Astrocyte of the spinal cord (primary cell): ENCODE measurements at places on chromosomes 7 and 10.

DNA sequence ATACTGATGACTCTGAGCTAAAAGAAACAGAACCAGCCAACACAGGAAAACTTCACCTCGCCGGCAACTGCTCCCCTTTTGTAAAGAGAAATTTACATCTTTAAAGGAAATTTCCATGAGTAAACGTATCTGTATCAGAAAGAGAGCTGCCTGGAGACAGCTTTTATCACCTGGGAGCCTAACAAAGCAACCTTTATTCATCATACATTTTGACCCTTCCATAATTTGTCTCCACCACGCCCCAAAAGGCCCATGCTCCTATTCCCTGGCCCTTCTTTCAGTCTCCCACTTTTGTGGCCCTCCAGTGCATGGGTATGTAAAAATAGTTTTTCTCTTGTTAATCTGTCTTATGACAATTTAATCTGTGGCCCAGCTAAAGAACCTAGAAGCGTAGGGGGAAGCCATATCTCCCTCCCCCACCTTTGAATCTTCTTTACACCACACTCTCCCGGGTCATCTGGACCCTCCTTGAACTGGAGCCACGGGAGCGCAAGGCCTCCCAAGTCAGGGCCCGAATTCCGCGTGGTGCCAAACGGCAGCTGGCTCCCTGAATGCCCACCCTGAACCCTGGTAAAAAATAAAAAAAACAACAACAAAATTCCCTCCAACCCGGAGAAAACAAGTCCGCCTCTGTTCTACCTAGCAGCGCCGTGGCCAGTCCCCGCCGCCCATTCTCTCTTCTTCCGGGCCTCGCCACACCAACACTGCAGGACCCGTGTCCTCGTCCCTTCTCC, 15.4 kb upstream of the FKBP9 start:
- peak; percentile 13 for DNase-seq

DNA sequence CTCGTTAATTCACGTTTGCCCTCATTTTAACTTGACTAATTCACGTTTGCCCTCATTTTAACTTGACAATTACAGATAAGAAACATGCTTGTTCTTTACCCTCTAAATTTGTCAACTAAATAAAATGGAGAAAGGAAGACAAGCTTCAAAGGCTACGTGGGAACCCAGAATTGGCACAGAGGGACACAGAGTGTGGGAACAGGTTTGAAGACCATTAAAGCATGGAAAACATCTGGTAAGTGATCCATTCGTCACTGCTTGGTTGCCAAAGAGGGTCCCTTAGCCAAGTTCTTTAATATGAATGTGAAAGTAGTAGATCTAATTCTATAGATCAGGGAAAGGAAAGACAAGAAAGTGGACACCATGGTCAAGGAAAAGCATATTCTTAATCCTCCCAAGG, 57.2 kb downstream of the ITIH5 start:
- no peak for DNase-seq

DNA sequence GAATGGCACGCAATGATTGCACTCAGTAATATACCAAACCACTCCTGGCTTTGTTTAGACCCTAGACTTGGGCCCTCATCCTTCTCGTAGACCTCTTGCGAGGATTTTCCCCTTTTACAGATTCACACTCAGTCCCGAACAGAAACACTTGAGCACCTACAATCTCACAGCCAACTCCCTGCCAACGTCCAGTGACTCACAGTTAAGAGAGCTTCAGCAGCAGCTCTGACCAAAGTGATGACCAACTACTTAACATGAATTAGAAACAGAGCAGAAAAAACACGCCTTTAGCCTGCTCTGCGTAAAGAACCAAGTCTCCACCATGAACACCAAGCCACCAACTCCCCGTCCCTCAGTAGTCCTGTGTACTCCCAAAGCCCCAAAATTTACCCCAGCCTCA, 2.2 kb downstream of the DNAJC30 start:
- DNase-seq: peak; percentile 58

DNA sequence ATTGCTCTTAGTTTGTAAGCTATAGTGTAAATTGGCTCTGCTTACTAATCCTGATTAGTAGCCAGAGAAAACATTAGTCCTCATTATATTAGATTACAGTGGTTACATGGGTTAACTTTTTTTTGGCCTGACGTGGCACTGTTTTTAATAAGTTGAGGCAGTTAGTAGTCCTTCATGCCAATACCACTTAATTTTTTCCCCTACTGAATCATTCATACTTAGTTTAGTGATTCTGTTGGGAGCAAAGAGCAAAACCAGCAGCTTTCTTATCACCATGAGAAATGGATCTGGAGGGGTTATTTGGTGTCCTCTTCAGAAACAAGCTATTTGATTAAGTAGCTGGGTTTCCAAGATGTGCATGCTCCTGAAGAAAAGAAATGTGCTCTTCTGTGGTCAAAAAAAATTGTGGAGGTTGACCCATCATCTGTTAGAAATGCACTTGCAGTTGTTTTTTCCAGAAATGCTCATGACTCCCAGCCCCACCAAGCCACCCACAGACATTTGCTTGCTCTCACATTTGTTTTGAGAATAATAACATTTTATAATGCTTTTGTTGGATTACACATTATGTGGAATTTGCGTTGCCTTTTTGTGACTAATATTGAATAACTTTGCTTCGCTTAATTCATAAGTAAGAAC, 258.5 kb downstream of the HDAC9 start:
- peak; percentile 95 for DNase-seq

DNA sequence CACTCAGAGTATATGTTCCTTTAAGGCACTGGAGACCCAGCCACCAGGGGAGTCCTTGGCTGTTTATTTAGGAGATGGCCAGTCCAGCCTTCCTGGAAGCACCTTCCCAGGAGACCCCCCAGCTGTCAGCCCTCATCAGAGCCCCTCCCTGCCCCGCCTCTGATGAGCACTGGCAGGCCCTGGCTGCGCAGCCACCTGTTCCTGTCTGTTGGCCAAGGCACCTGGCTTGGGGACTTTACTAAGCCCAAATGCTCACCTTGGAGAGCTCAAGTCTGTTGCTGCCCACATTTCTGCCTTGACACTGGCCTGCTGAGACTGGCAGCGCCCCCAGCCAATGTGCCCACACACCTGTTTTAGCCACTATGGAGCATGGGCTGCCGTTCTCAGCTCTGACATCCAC, 124.7 kb downstream of the ELMO1 start:
- no peak for DNase-seq

DNA sequence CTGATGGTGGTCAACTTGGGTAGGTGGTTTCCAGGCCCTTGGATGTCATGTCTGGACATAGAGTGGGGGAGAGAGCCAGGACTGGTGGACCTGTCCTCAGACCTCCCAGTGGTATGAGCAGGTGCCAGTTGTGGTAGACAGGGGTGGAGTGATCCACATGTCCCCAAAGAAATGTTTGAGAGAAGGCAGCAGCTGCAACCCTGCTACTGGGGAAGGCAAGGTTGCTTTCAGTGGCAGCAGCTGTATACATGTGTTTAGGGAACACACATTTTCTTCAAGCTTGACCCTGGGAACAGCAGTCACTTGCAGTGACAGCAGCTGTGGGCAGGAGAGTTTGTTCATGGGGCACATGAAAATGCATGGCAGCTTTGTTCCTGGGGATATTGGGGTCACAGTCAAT, 882.6 kb upstream of the C7orf33 start:
- no peak for DNase-seq

DNA sequence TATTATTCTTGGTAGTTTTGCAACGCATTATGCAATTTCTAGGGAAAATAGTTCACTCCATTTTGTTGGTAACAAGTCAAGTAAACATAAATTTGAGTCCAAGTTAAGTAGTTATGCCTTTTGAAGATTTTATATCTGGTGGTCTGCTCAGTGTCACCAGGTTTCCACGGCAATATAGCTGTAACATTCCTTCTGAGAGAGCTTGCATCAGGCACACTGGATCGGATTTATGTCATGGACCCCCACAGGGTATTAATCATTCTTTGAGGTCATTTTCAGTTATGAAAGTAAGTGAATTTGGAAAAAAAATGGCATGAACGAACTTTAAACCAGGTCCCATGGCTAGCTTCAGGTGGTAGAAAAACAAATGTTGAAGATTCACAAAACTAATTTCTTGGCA, 136.3 kb downstream of the POLR1F start:
- peak; percentile 83 for DNase-seq

DNA sequence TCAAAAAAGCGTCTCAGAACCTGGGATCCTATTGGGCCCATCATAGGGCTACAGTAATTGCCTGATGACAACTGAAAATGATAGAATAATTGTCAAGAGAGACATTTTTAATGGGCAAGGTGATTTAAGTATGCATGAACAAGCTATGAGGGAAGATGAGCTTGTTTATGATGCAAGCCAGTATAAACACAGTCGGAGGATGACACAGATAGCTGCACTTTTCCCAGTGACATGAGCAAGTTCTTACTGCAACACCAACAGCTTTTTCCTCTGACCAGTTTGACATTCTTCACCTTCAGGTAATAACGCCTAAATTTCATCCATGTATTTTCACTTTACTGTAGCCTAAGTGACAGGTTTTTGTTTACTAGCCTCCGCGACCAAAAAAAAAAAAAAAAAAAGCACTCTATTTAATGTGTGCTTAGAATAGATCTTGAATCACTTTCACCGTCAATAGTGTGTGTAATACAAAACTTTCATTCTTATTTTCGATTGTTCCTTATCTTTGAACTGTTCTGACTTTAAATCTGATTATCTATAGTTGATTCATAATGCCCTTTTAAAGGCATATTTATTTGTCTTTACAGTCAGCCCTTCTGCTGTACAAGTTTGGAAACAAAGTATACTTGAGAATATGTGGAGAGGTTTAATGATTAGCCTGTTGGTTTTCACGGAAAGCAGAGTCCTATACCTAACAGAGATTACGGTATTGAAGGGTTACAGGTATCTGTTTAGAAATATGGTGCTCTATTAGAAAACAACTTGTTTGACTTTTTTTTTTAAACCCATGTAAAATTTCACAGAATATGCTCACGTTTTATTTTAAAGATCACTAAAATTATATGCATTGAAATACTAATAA, 1.7 kb downstream of the FOXP2 start:
- DNase-seq: no peak

DNA sequence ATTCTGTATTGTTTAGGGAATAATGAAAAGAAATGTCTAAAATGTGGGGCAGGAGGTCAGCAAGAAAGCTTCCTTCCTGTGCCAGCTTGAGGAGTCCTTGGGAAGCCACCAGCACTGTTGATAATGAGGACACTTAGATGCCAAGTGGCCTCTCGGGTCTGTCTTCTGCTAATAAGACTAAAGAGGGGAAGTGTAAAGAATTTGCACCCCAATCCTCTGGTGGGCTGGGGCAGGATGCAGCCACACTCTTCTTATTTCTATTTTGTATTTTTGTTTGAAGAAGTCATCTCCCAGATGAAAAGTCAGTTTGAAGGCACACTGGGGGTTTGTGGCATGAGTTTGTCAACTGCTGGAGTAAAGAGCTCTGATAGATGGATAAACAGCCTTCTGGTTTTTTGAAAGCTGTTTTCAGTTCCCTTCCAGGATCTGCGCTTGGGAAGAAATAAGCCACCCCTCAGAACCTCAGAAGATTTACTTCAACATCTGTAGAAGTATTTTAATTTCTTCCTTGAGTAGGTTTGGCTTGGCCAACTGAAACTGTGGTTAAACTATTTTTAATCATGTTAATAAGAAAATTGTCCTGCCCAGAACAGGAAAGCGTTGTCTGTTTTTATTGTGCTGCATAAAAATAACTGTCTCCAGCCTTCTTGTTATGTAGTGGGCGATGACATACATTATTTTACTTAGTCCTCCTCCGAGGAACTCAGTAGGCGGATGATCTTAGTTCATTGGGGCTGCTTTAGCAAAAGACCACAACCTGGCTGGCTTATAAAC, 128.8 kb upstream of the GPR26 start:
- DNase-seq: no peak

- DNase-seq: no peak
These were observed 1.1 kb downstream of the NDUFB2 start for GRCh38 chr7:140697447-140698143.

GRCh38 chr10:78581133-78581694, 487.6 kb upstream of the ZMIZ1 start:
- no peak for DNase-seq

GRCh38 chr7:151782598-151783448, 94.1 kb downstream of the PRKAG2 start:
- peak; percentile 39 for DNase-seq

DNA sequence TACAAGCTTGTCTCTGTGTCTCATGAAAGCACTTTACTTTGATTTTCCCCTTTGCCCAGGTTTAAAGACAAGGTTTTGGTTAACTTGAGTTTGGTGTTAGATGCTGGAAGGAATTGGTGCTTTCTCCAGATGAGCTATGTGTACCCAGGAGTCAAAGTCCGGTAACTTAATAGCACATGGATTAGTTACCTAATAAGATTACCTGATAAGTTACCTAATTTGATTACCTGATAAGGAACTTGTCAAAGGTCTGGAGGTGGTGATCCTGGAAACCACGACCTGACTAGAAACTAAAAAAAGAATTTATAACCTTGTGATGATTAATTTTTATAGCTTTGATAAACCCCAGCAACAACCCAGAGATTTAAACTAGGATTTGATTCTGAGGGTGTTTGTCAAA, 269.9 kb upstream of the CACNA2D1 start:
- DNase-seq: no peak

DNA sequence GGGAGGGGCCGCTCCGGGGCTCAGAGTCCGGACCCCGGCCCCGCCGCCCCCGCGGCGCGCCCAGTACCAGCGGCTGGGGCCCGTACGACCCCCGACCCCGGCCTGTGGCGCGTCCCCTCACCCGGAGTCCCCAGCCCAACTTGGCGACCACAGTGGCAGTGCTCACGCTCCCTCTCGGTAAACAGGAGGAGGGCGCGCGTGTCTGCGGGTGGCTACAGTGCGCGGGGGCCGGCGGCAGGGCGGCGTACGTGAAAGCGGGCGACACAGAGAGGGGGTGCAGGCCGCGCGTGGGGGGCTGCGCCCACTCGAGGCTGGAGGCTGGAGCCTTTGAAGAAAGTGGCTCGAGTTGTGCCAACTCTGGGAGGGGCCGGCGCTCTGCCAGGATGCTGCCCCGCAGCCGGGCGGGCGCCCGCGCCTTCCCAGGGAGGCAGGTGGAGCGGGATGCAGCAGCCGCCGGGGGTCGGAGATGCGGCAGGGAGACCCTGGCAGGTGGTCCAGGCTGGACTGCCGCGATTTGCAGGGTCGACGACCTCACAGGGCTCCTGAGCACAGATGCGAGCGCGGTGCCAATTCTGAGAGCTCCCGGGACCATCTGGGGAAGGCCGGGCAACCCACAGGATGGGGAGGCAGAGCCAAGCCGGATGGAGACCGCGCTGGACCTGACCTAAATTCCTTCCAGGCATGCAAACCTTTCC, 655 bp downstream of the PTPRE start:
- peak; percentile 33 for DNase-seq

GRCh38 chr7:95253986-95254385, 70.3 kb downstream of the PON1 start:
- DNase-seq: no peak

GRCh38 chr7:96408881-96409280, 87.0 kb upstream of the SLC25A13 start:
- no peak for DNase-seq
